Aorta (tissue), 5 donors: ENCODE measurements at places on chromosomes 12 and 14. TPM values are rescaled to one million over a fixed set of nuclear protein-coding genes. Genes with fewer than 3 reads are reported as not detected.

- no peak for DNase-seq
Measured at GRCh38 chr12:115657081-115658013, 620.1 kb downstream of the MED13L start.

- DNase-seq, result no peak
Measured at GRCh38 chr12:132542661-132543060, 52.7 kb downstream of the FBRSL1 start.

- no peak for DNase-seq
Measured at GRCh38 chr14:84442521-84442920, 1087.4 kb upstream of the FLRT2 start.

- DNase-seq, result no peak
Measured at GRCh38 chr12:645563-646071, 17.6 kb downstream of the NINJ2 start.

DNA sequence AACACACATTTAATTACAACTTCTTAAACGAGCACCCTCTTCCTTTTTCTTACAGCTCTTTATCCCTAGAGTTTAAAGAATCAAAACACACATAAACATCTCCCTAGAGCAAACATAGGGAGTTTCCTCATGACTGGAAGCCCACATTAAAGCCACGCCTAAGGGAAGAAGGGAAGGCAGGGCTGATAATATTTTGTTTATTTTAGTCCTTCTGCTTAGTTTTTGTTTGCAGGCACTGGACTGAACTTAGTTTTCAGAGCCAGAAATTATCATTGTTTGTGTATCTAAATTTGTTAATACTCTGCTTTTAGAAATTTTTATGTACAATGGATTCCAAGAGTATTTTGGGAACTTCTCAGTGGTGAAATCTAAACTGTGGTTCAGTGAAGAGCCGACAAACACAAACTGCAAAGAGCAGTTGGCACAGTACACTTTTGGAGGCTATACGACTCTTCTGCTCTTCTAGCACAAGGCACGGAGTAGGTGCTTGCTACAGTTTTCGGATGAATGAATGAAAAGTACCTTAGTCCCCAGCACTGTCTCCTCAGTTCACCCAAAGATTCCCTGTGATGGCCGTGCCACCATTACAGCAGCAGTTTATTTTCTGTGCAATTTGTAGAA is 17.6 kb upstream of the AMIGO2 start:
- no peak for DNase-seq

DNA sequence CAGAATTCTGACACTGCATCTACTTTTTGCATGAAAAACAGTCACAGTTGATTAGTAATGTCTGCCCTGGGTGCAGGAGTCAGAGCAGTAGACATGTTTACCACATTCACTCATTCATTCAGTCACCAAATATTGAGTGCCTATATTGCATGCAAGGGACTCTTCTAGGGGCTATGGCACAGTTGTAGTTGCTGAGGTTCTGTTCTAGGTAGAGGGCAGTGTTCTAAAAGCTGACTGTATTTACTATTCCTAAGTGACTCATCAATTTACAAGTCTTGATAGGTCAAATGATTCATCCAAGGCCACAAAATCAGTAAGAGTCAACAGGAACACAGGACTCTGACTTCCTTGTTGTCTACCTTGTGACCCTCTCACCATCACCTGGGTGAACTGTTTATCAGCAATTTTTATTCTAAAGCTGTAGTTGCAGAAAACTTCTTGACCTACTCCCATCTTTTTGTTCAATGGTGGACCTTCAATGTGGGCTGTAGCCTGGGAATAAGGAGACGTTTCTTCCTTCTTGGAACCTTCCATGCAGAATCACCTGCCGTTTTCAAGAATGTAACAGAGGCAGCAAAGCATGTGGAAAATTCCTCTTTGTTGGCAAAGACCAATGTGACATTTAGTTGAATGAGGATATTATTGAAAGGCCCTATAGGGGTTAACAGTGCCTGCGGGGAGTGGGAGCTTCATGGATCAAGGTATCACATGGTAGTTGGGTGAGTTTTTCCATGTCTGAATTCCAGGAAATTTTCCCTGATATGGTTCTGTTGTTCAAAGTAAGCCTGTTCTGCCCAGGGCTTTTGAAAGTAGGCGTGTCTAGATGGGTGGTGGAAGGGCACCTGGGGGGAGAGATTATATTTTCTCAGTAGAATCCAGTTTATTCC is 223.2 kb downstream of the KTN1 start:
- DNase-seq, result no peak

- DNase-seq, result no peak
Measured at GRCh38 chr14:96660123-96660522, 137.1 kb upstream of the VRK1 start.

- DNase-seq, result peak; percentile 44
Measured at GRCh38 chr14:56004786-56005185, 113.4 kb upstream of the PELI2 start.

MPHOSPH9 gene
- 13.4 TPM for total RNA-seq

TGFB3 gene
- 134 TPM for total RNA-seq

CFAP73 gene
- not detected for total RNA-seq

GPR68 gene
- 6.3 TPM for total RNA-seq
